ENCODE measurements at places on chromosomes 5 and 9.

- DNase-seq = no peak
Measured at GRCh38 chr5:97836816-97837215, 653.8 kb upstream of the RIOK2 start.

GRCh38 chr9:4592886-4593285 lies 69.2 kb upstream of the PLPP6 start:
- DNase-seq = no peak

GRCh38 chr5:160419458-160420330 lies 813 bp upstream of the SLU7 start:
- DNase-seq = no peak

DNA sequence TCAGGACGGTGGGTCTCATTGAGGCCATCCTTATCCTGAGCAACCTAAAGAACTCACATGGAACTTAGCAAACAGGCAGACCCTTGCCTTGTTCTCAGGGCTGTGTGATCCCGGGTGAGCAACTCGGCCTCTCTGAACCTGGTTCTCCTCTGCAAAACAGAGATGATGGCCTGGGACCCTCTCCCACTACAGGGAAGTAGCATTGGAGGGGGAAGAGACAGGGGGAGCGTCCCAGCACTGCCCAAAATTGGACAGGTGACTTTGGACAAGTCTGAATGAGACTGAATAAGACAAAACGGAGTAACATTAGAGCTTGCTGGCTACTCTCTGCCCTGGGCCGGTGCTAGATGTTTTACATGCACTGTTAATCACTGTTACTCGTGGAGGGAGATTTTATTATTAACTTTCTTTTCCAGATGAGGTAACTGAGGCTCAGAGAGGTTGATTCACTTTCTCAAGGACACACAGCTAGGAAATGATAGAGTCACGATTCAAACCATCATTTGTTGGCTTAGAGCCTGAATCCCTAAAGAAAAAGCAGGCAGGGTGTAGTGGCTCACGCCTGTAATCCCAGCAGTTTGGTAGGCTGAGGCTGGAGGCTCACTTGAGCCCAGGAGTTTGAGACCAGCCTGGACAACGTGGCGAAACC lies 136.4 kb downstream of the C9orf50 start:
- DNase-seq = no peak

- no peak for DNase-seq
Measured at GRCh38 chr5:17230191-17230590, 12.8 kb downstream of the BASP1 start.

GRCh38 chr9:137192859-137193258 lies 4.4 kb downstream of the SSNA1 start:
- no peak for DNase-seq

DNA sequence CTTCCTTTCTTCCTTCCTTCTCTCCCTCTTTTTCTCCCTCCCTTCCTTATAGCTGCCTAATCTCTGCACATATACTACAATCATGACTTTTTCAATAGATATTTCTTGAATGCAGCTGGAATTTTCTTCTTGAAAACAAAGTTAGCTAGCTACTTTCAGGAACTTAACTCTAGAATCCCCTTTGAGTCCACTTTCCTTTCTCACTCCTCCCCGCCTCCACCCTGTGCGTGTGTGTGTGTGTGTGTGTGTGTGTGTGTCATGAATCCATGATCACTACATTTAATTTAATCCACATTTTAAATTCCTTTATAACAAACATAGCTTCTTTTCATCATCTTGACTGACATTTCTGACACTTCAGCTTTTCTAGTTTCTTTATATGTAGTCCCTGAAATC lies 167.5 kb upstream of the KLF9 start:
- DNase-seq = no peak

DNA sequence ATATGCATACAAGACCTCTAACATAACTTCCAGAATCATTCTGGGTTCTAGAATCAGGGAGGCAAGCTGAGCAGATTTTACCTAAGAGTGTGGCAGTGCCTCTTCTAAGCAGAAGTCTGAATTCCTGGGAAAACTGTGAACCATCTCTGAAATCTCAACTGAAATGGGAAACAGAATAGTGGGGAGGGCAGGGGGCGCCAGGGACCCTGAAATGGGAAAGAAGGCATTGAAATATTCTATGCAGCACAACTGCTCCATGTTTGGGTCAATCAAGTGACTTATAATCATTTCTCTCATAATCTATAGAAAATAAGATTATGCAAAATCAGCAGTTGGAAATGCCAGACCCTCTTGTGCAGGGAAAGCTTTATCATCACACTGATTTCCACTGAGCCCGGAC lies 156.1 kb downstream of the EBF1 start:
- no peak for DNase-seq

DNA sequence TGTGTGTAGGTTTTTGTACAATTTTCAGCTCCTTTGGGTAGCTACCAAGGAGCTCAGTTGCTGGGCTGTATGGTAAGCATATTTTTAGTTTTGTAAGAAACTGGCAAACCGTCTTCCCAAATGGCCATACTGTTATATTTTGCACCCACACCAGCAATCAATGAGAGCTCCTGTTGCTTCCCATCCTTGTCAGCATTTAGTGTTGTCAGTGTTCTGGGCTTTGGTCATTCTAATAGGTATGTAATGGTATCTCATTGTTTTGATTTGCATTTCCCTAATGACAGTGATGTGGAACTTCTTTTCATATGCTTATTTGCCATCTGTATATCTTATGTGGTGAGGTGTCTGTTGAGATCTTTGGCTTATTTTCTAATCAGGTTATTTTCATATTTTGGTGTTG lies 320.1 kb downstream of the MLLT3 start:
- DNase-seq = no peak

- no peak for DNase-seq
Measured at GRCh38 chr5:125151150-125151900, 404.9 kb upstream of the ZNF608 start.

GRCh38 chr9:101469026-101469425 lies 33.5 kb upstream of the ALDOB start:
- DNase-seq = no peak

GRCh38 chr9:132591244-132591643 lies 8.8 kb downstream of the BARHL1 start:
- DNase-seq = no peak

DNA sequence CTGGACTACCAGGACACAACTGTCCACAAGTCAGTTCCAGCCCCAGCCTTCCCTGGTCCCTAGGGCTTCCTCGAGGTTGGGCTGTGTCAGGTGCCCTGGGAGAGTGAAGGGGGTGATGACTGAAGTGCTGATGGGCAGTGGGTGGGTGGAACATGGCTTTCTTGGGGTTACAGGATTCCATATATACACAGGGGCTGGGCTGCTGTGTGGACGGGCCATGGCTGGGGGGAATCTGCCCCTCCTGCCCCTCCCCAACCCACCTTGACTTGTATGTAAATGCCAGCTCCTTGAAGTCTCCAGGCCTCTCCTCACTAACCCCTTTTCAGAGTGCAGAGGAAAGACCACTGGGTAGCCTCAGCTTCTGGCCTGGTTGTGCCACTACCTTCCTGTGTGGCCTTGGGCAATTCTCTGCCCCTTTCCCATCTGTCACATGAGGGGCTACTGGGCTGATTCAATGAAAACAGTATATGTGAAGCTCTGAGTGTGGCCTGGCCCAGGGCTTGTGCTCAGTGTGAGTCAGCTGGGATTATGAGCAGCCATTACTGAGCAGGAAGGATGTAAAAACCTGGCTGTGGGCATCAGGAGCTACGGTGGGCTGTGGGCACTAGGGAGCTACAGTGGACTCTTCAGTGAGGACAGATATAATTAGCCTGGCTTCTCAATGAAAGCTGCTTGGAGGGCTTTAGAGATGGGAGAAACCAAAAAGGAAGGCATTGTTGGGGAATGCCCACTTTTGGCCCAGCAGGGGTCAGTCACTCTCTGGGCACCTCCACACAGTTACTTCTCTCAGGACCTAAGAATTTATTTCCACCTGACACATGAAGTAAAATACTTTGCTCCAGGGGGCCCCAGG lies 23.3 kb downstream of the PITX1 start:
- DNase-seq = no peak

DNA sequence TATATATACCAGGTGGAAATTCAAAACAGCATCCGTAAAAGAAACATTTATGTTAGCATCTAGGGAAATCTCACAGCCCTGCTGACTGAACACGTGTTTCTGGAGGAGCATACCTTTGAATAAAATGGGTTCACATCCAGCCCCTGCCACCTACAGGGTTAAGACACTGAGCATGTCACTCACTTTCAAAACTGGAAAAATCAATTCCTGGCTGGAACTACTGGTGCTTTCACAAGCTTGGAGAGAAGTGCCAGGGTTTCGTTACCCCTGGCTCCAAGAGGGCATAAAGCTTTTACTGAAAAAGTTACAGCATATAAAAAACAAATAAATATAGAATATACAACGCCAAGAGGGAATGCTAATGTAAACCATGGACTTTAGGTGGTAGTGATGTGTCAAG lies 48.0 kb downstream of the SERINC5 start:
- no peak for DNase-seq

DNA sequence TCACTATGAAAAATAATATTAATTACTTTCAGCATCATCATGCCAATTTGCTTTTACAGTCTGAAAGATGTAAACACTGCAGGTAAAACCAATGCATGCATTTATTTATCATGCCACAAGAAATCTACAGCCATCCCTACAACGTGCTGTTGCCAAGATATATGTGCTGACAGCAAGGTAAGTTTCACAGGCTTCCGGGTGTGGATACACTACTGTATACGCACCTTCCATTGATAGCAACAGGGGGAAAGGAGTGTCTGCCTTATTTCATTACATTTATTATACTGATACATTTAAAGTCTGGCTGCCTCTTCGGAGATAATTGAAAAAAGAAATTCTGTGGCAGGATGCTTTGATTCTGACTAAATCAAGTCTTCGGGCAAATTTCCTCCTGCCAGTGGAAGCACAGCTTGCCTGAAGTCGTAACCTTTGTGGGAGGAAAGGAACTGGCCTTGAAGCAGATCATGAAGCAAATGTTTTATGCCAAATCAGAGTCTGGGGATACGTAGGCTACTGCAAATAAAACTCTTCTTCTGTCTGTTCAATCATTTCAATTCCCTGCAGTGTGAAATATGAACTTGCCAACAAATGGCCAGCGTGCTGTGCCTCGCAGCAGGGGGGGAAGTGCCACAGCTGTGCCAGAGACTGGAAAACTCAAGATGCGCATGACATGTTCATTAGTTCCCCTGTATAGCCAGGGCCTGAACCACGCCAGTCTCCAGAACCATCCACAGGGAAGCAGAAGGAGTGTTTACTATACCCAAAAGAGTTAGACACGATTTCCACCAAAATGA lies 268.1 kb downstream of the EFNA5 start:
- DNase-seq = no peak

GRCh38 chr9:70020217-70020616 lies 23.4 kb upstream of the MAMDC2 start:
- no peak for DNase-seq

GRCh38 chr9:71202931-71203330 lies 81.5 kb upstream of the TRPM3 start:
- DNase-seq = no peak

- no peak for DNase-seq
Measured at GRCh38 chr5:133059621-133060020, 7.8 kb downstream of the HSPA4 start.

DNA sequence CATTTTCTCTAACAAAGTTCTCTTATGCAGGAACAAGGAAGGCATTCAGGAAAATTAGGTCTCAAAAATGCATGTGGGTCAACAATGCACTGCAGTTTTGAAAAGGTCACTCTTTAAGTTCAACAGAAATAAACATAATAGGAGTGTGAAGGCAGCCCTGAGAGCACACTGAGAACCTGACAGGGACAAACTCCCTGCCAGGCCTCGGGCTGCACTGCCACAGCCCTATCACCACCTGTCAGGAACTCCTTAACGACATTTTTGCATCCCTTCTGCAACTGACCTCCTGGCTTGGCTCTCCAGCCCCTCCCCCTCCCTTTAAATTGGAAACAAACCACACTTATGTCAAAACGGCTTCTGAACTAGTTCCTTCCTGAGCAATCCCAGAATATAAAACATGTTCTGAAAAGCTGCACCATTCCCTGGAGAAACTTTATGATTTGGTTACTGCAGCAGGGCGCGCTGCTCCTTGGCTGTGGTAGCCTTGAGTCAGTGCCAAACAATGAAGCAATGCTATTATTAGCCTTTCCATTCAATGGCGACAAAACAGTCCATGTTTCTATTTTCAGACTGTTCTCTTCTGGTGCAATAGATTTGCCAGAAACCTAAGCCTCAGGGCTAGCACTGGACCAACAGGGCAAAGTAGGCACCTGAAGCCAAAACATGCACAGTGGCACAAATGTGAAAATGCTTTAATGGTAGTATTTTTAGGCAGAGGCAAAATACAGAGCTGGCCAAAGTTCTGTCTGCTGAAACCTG lies 160.1 kb upstream of the ZNF608 start:
- DNase-seq = peak; percentile 53

GRCh38 chr5:1883120-1883924 lies 597 bp upstream of the IRX4 start:
- DNase-seq = no peak

DNA sequence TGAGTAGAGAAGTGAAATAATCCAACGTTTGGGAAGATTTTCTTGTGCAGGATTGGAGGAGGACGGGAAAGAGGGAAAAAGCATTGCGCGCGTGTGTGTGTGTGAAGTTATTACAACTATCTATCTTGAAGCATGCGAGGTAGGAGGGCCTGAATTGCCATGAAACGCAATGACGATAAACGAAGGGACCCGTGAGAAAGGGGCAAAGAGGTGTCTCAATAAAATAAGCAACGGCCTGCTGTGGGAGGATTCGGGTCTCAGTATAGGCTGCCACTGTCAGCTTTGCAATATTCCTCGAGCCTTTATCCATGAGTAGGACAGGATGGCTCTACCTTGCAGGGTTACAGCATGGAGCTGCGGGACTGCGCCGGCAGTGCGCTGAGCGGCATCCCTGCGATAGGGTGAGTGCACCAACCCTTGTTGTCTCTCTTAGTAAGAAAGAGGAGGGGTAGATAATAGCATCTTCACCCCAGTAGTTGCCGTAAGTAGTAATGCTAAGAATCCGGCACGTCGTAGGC lies 631 bp upstream of the RCL1 start:
- no peak for DNase-seq

- no peak for DNase-seq
Measured at GRCh38 chr9:117826837-117827236, 122.6 kb downstream of the TLR4 start.

GRCh38 chr9:100426189-100426529 lies 784 bp upstream of the MSANTD3 start:
- DNase-seq = no peak

DNA sequence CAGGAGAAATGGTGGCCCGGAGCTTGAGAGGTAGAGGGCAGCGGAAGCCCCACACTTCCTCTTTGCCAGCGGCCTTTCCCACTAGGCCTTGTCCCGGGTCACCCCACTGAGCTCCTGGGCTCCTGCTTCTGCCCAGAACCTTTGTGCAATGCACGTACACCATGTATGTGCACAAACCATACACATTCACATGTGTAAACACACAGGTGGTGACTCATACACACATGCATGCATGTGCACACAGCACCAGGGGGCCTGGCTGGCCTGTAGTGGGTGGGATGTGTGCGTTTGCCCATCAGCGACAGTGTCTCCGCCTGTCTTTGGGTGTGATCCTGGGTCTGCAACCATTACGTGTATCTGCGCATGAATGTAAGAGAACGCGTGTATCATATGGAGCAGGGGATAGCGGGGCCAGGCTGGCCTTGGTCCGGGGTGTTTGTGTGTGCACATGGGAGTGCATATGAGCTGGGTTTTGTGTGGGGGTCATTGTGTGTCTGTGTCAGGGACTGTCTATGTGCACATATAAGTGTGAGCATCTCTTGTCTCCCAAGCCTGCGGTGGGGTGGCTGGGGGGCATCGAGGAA lies 43.7 kb downstream of the PSD2 start:
- DNase-seq = no peak

Data from BJ (cell line).